ENCODE measurements at places on chromosomes 11 and 22.
A peak's percentile ranks its signal among the peaks of the same experiment; 100 is the strongest.

DNA sequence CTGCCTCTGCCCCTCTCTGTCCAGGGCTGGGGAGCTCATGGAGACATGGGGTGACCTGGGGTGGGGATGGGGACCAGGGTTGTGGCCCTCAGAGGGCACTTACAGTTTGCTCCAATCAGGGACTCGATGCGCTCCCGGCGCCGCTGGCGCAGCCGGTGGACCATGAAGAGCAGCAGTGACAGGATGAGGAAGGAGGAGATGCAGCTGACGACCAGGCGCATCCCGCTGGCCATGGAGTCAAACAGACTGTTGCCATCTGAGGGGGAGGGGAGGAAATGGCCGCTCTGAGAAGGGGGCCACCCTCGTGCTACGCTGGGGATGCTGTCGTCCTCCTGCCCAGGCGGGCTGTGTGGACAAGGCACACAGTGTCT lies 80.5 kb downstream of the DGCR2 start:
- no peak for DNase-seq

GRCh38 chr11:109512680-109513079 lies 90.7 kb downstream of the C11orf87 start:
- no peak for DNase-seq

DNA sequence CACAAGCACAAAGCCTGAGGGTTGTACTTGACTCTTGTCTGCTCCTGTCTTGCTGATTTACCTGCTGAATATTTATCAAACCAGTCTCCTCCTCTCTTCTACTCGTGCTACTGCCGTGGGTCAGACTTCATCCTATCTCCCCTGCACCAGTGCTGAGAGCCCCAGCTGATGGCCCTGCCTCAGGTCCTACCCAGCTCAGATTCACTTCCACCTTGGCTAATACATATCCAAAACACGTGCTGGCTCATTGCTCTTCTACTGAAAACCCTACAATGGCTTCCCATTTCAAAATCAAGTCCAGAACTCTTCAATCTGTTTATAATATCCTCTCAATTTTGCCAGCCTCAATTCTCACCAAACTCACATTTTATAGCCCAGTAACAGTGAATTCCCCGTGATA lies 48.3 kb downstream of the RAB30 start:
- no peak for DNase-seq

- no peak for DNase-seq
Observed at GRCh38 chr11:78290293-78291176, 101.8 kb downstream of the USP35 start.

GRCh38 chr11:34250211-34250610 lies 107.6 kb downstream of the ABTB2 start:
- no peak for DNase-seq

- DNase-seq: no peak
Observed at GRCh38 chr22:26436903-26437515, 7.9 kb downstream of the ASPHD2 start.

DNA sequence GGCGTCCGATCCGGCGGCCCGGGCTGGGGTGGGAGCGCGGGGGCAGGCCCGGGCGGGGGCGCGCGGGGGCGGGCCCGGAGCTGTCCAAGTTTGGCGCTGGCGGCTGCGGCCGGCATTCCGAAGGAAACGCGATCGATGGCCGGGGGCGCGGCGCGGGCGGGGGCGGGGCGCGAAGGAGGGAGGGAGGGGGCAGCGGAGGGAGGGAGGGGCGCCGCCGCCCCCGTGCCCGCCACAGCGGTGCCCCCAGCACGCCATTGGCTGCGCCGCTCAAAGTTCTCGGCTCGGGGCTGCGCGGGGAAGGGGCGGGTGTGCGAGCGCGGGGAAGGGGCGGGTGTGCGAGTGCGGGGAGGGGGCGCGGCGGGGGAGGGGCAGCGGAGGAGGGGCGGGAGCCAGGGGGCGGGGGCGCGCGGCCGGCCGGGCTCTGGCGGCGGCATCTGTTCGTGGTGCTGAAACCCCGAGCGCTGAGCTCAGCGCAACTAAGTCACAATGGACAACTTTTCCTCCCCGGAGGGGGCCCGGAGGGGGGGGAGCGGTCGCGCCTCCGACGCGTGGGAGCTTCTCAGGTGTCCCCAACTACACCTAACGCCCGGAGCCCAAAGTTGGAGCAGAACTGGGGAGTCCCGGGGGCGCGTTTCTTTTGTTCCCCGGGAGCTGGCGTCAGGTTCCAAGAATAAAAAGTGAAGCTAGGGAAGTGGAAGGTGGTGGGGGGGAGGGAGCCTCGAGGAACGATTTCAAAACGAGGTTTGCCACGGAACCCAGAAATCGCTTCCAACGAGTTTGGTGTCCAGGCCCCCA lies 2.2 kb downstream of the PHF21B start:
- DNase-seq: peak; percentile 69

DNA sequence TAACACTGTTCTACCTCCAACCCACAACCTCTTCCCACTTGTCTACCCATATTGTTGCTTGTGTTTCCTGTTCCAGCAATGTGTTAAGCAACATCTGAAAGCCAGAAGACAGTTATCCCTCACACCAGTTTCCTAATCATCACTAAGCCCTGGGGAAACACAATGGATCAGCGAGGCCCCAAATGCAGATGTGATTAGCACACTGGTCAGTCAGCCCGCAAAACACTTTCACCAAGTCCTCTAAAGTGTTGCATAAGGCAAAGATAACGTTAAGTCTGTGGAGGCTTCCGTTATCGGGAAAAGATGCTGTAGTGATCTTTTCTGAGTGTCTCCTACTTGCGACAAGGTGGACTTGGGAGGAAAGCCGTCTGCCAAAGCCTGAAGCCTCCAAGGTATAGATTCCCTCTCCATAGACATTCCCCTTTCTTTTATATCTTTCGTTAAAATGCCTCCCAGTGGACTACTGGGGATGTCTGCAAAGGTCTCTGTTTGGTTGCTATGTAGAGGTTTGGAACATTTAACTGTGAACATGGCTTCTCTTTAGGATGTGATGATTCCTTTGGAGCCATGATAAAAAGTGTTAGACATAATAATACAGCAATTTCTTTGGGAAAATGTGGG lies at the start of gene MS4A3:
TSS of gene MS4A3 (plus strand) at position 317 of the 621 bp plus-strand sequence. CDS start 4,496 bp downstream, outside the sequence.
- DNase-seq: no peak

GRCh38 chr11:65382804-65383368 lies 440 bp upstream of the SLC25A45 start:
- peak; percentile 94 for DNase-seq

DNA sequence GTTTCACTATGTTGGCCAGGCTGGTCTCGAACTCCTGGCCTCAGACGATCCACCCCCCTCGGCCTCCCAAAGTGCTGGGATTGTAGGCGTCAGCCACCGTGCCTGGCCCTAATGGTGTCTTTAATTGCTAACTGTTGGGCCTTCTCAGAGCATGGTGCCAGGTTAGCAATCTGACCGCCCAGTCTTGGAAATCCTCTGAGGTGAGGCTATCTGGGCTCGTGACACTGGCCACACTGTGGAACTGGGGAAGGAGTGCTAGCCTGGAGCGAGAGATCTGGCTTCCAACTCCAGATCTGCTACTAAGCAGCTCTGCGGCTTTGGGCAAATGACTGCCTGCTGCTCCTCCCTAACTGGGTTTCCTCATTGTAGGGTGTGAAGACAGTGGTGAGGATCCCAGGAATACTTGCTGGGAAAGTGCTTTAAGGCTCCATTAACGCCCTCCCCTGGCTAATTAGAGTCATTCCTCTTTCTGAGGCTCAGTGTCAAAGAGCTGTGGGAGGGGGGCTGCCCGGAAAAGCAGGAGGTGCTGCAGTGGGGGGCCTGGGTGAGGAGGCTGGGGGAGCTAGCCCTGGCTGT lies 35.4 kb downstream of the CHRDL2 start:
- no peak for DNase-seq
